GM12892 (cell line): ENCODE measurements at places on chromosomes 12 and 14.

GRCh38 chr12:114668151-114668885, 15.7 kb downstream of the TBX3 start:
- no peak for DNase-seq

GRCh38 chr12:102480406-102480805, at the start of gene IGF1:
TSS of gene IGF1 (minus strand) at chr12:102480563. CDS start at chr12:102480381, 182 bp downstream.
- DNase-seq = no peak

- no peak for DNase-seq
Observed at GRCh38 chr12:62717643-62718042, 217.3 kb downstream of the PPM1H start.

DNA sequence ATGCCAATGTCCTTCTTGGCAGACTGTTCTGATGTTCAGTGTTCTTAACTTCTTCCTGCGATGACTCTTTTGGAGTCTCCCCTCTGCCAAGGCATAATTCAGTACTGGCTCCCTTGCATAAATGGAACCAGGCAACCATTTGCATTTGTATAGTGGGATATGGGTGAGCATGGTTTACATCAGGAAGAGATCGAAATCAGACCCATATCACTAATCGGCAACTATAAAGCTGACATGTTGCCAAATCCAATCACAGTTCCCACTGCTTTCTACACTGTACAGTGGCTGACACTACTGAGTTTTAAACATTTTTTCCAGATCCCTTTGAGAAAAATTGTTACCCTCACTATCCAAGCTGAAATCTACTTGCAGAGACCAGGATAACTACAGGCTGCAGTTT, 83.8 kb downstream of the KITLG start:
- no peak for DNase-seq

DNA sequence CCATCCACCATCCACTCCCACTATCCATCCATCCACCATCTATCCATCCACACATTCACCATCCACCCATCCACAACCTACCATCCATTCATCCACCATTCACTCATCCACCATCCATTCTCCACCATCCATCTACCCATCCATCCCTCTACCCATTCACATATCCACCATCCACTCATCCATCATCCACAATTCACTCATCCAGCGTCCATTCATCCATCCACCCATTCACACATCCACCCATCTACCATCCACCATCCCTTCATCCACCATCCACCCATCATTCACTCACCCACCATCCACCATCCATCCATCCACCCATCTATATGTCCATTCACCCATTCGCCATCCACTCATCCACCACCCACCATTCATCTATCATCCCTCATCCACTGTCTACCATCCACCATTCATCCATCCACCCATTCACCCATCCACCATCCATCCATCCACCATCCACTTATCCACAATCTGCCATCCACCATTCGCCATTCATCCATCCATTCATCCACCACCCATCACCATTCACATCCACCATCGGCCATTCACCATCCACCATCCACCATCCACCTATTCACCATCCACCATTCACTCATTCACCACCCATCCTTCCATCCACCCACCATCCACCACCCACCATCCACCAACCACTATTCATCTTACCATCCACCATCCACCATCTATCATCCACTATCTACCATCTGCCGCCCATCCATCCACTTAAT, 2.0 kb upstream of the AMN start:
- no peak for DNase-seq

GRCh38 chr14:64800000-64800399, 79.7 kb downstream of the SPTB start:
- DNase-seq = no peak

GRCh38 chr12:64860446-64860998, 36.1 kb downstream of the TBC1D30 start:
- no peak for DNase-seq

- DNase-seq = no peak
Observed at GRCh38 chr12:50569876-50570275, 65.1 kb downstream of the DIP2B start.

- no peak for DNase-seq
Observed at GRCh38 chr12:1360441-1361210, 233.8 kb downstream of the FBXL14 start.

- DNase-seq = no peak
Observed at GRCh38 chr14:68576031-68576430, 216.8 kb downstream of the ZFP36L1 start.

- DNase-seq = no peak
Observed at GRCh38 chr14:23627961-23628360, 8.2 kb upstream of the DHRS2 start.

- DNase-seq = peak; percentile 30
Observed at GRCh38 chr12:118055144-118055557, 5.8 kb downstream of the WSB2 start.

DNA sequence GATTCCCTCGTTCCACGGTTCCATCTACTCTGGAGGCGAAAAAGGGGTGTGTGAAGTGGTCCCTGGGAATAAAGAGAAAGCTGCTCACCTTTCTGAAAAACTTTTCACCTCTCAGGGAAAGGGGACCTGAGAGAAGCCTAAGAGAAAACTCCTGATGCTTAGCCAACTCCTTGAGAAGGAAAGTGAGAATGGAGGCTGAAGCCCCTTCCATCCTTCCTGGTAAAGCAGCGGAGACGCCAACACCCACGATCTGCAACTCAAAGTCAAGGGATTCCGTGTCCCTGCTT, 110.0 kb downstream of the ARF6 start:
- no peak for DNase-seq

- DNase-seq = no peak
Observed at GRCh38 chr14:69044296-69044695, 65.2 kb upstream of the ACTN1 start.

GRCh38 chr14:24079491-24080141, 8.3 kb downstream of the CPNE6 start:
- no peak for DNase-seq

DNA sequence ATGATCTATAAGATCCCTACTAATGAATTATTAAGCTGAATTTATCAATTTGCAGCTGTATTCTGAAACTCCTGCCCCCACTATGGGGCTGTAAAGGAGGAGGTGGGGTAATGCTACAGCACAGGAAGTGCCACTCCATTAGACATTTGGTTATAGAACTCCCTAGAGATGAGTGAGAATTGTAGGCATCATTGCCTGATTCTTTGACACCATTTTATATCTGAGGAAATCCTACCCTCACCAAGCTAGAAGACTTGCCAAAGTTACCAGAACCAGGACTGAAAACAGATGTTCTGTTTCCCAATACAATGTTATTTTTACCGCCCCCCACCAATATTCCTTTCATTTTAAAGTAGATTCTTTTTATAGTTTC, 182.4 kb downstream of the EGLN3 start:
- no peak for DNase-seq

GRCh38 chr14:90778571-90779255, 37.5 kb downstream of the TTC7B start:
- DNase-seq = no peak

DNA sequence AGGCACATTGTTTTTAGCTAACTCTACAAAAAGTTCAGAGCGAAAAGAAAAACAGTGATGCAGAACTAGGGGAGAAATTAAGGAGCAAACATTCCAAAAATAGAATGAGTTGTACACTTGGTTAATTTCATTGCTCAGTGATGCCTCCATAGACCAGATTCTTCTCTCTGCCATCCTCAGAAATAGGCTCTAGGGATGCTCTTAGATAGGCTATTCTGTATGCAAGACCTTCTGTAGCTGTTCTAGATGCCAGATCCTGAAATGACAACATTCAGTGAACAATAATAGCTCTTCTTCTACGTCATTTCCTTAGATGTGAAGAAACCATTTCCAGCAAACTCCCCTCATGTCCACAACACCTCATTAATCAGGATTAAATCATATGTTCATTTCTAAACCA, 466.3 kb downstream of the DIO2 start:
- DNase-seq = no peak

- no peak for DNase-seq
Observed at GRCh38 chr12:108704527-108704926, 26.8 kb downstream of the CORO1C start.

DNA sequence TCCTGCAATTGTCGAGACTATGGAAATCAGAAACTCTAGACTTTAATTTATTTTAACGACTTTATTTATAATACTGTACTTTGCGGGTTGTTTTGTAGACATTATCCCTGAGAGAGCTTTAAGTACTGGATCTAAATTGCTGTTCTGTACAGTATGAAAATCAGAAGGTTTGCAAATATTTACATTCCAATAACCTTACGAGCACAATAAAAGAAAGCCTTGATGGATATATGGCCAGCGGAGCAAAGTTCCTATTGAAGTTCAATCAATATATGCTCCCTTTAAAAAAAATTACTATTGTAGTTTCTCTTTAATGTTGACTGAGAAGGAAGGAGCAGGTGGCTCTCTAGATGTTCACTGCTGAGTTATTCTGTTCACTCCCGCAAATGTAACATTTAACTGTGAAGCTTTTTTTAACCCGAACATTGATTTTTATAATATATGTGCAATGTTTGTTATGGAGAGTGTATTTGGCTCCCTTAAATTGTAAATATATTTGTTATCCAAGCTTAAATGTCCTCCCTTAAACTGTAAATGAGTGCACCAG, 235.3 kb downstream of the PLCZ1 start:
- DNase-seq = no peak

DNA sequence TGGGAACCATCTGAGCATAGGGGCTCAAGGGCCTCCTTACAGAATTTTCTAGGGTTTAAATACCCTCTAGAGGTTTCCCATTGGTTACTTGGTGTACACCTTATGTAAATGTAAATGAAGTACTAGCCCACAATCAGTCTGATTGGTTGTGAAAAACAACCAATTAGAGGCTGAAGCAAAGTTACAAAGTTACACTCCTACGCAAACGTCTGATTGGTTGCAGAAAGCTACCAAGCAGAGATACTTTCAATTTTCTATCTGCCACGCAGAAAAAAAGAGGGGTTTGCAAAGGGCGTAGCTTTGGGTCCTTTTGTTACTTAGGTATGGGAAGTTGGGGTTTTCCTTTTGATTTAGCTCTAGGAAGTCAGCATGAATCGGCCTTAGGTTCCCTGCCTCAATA, 1.8 kb upstream of the TMEM19 start:
- DNase-seq = no peak

GRCh38 chr12:106137530-106138356, 1.0 kb downstream of the NUAK1 start:
- DNase-seq = no peak

DNA sequence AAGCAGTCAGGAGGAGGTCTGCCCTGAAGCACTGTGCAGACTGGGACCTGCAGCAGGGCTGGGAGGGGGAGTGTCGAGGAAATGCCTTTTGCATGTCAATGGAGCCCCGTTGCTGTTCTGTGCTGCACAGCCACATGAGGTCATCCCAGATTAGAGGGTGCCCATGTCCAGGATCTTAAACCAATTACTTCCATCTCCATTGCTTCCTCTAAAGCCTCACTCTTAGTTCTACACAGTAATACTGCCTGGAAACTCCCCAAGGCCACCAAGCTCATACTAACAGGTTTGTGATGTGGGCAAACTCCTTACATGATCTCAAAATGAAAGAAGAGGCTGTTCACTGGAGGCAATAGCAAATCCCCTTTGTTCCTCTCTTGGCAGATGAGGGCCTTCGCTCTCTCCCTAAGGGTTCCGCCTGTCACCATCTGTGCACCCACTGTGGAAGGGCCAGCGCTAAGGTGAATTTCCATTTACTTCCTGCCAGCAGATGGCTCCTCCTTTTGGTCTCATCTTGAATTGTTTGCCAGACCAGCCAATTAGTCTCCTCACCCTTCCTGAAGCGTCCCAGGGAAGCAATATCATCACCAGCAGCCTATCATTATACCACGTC, 35.4 kb upstream of the LTA4H start:
- DNase-seq = no peak

DNA sequence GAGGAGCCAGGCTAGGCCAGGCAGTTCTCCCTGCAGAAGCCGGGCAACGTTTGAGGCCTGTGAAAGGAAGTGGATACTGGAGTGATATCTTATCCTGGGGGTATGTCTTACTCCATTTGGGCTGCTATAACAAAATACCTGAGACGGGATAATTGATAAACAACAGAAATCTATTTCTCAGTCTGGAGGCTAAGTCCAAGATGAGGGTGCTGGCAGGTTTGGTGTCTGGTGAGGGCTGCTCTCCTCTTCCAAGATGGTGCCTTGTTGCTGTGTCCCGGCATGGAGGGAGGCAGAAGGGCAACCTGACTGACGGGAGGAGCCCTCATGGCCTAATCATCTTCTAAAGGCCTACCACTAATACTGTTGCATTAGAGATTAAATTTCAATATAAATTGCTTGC, 15.7 kb upstream of the GALNT6 start:
- DNase-seq = no peak

DNA sequence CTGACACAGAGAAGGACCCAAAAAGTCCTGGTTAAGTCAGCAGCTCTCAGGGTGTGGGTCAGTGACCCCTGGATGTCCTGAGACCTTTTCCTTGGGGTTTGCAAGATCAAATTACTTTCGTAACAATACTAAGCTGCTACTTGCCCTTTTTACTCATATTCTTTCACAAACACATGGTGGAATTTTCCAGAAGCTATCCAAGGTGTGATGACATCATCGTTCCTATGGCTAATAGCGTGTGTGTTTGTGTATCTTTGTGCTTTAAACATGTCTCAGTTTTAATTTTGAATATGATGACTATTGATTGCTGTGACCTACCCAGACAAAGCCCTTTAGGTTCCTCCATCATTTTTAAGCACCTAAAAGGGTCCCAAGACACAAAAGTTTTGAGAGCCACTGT, 176.2 kb downstream of the PHETA1 start:
- no peak for DNase-seq

- DNase-seq = no peak
Observed at GRCh38 chr14:59570122-59570521, 6.5 kb downstream of the CCDC175 start.

GRCh38 chr14:103121846-103122584, 1.2 kb upstream of the TNFAIP2 start:
- no peak for DNase-seq

DNA sequence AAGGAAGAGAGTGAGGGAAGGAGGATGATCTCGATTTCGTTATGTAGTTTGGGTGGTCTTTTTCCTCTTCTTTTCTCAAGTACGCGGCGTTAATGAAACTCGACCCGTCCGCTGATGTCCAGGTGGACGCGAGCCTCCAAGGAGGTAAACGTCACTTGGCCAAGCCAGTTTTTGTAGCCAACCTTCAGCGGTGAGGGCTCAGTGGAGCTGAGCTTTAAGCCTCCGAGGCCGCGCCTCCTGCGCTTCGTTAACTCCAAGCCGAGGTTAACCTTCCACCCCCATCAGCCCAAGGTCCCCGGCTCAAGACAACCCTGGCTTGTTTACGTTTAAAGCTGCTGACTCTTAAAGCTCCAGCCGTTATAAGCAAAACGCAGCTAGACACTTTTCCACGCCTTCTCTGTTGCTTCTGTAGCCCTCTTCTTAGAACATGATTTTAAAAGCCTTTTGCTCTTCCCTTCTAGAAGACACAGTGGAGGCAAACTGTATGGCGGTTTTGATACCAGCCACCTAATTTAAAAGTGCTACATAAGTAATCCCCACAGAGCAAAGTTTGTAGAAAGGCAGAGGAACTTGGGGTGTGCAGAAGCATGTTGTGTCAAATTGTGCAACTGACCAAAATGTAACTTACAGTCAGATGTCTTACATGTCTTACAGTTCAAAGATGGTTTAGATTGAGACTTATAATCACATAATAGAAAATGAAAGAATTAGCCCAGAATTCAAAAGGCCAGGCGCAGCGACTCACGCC, 923 bp upstream of the ITPR2 start:
- DNase-seq = peak; percentile 24
